ENCODE measurements at places on chromosomes 16 and 17. TPM values are rescaled to one million over a fixed set of nuclear protein-coding genes. Genes with fewer than 3 reads are reported as not detected.

GRCh38 chr17:44677136-44677535, 12.4 kb downstream of the CCDC43 start:
- DNase-seq, result no peak

Gene ADGRG3
- not detected for polyA plus RNA-seq

DNA sequence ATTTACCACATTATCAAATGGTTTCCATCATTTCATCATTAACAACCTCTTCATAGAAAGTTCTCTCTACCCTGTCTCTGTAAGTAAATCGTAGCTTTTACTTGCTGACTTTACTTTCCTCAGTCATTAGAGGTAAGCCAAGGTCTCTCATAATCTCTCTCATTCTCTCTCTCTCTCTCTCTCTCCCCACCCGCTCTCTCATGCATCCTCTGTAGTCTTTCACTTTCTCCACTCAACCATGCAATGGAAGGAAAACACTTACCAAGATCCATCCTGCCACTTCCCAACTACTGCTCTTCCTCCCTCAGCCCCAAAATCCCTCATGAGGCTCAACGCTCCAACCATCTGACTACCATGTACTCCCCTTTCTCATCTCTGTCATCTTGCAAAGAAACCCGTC, 6.1 kb downstream of the CEP112 start:
- DNase-seq, result no peak

GRCh38 chr17:57629470-57629869, 115.6 kb downstream of the CCDC182 start:
- DNase-seq, result no peak

DNA sequence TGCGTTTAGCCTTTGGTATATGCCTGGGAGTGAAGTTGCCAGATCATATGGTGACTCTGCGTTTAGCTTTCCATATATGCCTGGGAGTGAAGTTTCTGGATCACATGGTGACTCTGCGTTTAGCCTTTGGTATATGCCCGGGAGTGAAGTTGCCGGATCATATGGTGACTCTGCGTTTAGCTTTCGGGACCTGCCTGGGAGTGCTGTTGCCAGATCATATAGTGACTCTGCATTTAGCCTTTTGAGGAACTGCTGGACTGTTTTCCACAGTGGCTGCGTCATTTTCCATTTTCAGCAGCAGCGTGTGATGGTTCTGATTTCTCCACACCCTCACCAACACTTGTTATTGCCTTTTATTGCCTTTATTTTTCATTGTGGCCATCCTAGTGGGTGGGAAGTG, 73.0 kb downstream of the OR1D5 start:
- no peak for DNase-seq

DNA sequence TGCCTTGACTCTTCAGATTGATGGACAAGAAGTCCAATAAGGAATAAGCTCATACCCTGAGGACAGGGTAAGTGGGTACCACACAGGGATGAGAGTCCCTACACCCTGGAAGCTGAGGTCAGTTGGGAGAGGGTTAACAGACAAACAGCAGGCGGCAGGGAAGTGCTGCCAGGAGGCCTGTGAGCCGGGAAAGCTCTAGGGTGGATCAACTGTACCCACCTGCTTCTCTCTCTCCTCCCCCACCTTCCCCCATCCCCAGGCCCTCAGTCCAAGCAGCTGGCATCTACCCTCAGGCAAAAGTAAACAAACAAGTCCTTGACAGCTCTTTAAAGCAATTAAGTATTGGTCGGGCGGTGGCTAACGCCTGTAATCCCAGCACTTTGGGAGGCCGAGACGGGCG, 20.7 kb upstream of the MYLK3 start:
- DNase-seq, result no peak

DNA sequence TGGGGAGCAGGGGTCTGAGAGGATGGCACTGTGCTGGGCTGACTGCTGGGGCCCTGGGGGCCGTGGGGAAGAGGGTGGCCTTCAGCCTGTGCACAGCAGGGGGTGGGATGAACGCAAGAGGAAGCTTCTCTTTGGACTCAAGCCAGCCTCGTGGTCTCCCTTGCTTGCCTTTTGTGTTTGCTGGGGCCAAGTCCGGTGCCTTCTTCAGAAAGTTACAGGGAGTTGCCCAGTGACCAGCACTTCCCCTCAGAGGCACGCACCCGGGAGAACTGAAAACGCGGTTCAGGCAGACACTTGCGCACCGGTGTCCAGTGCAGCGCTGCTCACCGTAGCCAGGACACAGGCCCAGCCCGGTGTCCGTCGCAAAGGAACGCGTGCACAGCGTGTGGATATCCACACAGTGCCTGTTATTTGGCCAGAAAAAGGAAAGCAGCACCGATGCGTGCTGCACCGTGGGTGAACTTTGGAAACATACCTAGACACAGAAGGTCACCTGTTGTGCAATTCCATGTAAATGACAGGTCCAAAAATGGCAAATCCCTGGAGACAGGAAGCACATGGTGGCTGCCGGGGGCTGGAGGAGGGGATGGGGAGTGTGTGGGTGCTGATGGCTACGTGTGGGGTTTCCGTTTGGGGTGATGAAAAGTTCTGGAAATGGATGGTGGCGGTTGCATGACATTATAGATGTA, 29.4 kb upstream of the NUDT16L1 start:
- DNase-seq, result no peak

Gene TGFB1I1
- polyA plus RNA-seq, result 63.4 TPM
